GM04504 (cell line): ENCODE measurements at places on chromosomes 11 and 22.

- no peak for DNase-seq
Measured at GRCh38 chr11:328012-328411, 7.4 kb upstream of the IFITM3 start.

- no peak for DNase-seq
Measured at GRCh38 chr11:12962306-12962705, 46.8 kb upstream of the RASSF10 start.

DNA sequence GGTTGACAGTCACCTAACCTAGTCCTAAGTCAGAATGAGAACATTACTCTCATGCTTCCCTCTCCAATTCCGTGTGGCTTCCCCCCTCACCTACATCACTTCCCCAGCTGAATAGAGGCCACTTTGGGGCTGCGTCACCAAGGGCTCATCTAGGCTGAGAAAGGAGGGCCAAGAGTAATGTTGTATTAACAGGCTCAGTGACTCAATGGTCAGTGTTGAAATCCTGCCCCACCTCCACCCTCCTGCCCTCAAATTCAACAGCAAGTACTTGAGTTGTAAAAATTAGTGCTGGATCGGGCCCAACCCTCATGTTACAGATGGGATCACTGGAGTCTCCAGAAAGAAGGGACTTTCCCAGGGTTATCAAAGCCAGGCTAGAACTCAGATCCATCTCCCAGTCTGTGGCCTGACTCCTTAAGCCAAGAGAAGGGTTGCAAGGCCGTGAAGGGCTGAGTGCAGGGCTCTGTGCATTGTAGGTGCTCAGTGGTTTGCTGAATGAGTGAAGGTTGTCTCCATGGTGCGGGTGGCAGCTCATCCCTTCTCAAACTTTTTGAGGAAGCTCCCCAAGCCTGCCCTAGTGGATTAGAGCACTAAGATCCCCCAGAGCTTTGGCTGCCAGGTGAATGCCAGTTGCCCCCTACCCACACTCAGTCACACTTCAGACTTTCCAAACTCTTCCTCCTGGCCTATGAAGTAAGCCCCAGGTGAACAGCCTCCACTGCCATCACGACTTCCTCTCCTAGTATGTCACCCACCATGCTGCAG is 3.2 kb downstream of the DGAT2 start:
- peak; percentile 38 for DNase-seq

DNA sequence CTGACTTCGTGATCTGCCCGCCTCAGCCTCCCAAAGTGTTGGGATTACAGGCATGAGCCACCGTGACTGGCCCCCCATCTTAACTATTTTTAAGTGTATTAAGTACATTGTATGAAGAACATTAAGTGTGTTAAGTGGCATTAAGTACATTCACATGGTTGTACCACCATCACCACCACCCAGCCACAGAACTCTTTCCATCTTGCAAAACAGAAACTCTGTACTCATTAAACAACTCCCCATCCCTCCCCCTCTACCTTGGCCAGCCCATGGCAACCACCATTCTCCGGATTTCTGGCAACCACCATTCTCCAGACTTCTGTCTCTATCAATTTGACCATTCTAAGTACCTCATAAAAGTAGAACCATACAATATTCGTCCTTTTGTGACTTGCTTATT is 17.8 kb upstream of the PEX26 start:
- no peak for DNase-seq

GRCh38 chr11:61928606-61929005 is 11.2 kb upstream of the RAB3IL1 start:
- DNase-seq: no peak

DNA sequence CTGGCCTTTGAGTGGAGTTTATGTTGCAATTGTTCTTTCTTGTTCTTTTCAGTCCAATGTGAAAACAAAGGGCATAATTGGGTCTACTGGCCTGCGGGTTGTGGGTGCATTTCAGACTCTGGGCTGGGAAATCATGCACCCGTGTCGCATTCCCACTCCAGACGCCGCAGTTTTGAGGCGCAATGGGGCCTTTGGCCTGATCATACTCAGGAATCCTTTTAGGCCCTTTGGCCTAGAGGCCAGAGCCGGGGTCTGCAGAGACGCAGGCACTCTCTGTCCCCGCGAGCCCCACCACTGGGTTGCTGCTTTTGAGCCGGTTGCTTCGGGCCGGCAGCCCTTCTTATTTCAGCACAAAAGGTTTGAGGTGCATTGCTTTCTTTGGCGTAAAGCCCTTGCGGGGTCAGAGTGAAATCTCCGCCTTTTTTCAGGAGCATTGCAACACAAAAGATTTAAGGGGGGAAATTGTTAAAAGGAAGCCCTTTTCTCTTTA is 48.4 kb upstream of the DBX1 start:
- DNase-seq: no peak

- DNase-seq: no peak
Measured at GRCh38 chr11:34327804-34328631, 29.8 kb downstream of the ABTB2 start.
